NCI-H1417 (cell line): ENCODE measurements at places on chromosomes 7 and 10.

DNA sequence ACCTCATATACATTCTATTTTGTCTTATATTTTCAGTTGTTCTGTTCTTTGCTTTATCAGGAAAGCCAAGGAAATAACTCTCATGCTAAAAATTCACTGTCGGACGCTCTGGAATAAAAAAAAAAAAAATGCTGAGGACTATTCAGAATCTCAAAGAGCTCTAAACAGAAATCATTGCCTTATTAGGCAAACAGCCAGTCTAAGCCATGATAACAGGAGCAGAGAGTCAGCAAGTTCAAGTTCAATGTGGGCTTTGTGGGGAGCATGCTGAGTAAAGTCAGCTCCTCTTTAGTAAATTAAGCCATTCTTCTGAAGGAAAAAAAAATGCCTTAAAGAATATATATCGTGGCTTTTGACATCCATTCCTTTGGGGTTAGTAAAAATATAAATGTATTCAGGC lies 13.6 kb upstream of the FAM13C start:
- no peak for DNase-seq

GRCh38 chr10:8088504-8088903 lies 34.0 kb downstream of the GATA3 start:
- DNase-seq: no peak

- no peak for DNase-seq
These were observed 56.6 kb upstream of the PTN start for GRCh38 chr7:137399827-137400823.

GRCh38 chr7:114392686-114393085 lies 21.9 kb upstream of the FOXP2 start:
- no peak for DNase-seq

DNA sequence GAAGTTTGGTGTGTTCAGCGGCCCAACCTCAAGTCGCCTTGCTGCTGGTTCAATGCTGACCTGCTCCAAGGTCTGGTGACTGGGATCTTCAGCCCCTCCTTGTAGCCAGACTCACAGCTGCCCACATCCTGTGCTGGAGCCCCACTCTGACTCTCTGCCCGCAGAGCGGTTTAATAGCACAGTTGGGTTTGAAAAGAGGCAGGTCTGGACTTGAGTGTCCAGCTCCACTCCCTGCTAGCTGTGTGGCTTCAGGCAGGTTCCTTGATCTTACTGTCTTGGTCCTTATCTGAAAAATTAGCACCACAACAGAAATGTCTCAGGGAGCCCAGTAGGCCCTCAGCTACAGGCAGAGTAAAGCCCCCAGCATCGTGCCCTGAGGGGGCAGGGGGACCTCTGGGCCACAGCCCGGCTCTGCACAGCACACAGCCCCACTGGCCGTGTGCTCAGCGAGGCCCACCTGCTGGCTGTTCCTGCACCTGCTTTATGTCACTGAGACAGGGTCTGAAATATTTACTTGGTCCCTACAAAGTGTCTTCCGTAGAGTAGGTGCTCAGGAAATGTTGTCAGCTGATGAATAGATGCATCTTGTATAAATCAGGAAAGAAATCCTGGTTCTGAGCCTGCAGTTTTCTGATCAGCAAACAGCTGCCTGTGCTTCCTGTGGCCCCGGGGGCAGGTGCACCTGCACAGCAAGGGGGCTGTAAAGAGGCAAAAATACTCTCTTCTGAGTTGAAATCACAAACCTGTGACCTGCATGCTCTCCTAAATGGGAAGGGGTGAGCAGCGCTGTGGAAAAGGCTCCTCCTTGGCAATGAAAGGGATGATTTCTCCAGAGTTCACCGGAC lies 155.5 kb downstream of the SVIL start:
- DNase-seq: peak; percentile 33

DNA sequence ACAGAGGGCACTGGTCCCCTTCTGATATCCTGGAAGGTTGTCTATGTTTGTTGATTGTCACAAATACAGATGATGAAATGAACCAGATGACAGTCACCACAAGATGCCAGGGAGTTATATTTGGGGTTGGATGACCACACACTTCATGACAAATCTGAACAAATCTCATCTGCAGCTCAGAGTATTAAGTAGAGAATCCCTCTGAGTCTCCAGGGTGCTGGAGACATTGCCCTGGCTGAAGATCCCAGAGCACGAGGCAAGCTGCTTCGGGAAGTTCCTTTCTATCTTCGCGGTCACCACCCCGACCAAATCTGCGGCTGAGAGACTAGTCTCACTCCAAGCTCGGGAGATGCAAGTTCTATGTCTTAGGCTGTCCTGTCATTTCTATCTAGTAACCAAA lies 9.0 kb downstream of the DENND2A start:
- DNase-seq: no peak

DNA sequence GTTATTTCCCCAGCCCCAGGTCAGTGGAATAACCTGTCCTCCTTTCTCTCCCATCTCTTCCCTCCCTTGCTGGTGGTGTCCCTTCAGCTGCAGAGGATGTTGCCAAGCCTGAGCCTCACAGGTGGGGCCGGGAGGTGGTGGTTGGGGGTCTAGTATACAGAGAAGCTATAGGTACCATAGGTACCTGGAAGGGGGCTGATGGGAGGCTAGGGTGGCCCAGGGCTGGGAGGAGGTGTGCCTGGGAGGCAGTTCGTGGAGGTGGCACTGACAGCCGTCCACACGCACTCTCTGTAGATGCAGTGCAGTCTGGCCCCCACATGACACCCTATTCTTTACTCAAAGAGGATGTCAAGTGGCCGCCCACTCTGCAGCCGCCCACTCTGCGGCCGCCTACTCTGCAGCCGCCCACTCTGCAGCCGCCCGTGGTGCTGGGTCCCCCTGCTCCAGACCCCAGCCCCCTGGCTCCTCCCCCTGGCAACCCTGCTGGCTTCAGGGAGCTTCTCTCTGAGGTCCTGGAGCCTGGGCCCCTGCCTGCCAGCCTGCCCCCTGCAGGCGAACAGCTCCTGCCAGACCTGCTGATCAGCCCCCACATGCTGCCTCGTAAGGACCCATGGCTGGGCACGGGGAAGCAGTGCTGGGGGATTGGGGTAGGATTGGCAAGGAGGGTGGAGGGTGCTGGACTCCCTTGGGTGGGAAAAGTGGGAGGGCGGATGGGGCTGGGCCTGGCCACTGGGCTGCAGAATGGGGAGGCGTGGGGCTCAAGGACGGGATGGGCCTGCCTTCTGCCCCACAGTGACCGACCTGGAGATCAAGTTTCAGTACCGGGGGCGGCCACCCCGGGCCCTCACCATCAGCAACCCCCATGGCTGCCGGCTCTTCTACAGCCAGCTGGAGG lies 9.5 kb downstream of the IRF5 start:
- no peak for DNase-seq

DNA sequence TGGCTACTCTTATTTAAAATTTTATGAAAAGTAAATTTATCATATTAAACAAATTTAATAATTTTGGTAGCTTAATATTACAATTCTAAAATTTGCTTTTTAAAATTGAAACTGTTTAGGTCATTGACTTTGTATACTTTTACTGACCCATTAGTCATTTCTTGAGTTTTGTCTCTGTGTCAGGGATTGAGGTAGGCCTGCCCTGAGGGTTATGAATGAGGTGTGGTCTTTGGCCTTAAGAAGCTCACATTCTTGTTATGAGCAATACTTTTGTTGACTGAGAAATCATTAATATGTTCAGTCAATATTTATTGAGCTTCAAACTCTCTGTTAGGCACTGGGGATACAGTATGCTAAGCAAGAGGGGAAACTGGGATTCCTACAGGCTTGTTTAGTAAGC lies 47.0 kb upstream of the RPA3 start:
- no peak for DNase-seq

GRCh38 chr10:10295537-10295936 lies 722.1 kb upstream of the CELF2 start:
- DNase-seq: no peak

DNA sequence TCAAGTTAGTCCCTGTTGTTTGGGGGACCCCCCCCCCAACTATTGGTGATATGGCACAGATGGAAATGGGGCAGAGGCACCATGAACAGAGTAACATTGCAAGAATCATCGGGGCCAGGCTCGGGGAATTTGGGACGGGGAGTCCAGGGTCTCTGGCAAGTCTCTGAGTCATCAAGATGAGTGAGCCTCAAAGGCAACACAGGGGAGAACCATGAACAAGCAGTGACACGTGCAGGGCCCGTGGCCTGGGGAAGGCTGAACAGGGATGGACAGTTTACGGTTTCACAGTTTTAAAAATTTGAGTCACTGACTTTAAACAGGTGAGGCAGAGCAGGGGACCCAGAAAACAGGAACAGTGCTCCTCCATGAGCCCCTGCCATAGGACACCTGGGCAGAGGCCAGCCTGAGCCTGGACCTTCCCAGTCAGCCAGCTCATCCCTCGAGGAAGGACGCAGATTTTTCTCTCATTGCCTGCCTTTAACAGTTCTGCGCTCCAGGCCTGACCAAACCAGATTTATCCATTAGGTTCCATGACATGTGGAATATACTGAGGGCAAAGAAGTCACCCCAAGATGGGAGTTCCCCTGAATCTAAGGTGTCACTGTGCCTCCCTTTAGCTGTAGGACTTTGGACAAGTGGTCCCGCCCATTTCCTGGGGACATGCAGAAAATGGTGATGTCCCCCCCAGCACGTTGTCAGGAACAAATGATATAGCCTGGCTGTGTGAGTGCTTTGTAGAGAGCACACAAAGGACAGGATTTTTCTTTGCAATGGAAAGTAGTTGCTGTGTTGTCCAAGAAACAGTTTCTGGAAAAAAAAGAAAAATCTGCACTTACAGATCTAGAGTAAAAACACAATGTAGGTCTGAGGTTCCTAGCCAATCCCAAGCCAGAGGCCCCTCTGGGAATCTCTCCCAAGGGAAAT lies 23.8 kb downstream of the CHST15 start:
- no peak for DNase-seq

DNA sequence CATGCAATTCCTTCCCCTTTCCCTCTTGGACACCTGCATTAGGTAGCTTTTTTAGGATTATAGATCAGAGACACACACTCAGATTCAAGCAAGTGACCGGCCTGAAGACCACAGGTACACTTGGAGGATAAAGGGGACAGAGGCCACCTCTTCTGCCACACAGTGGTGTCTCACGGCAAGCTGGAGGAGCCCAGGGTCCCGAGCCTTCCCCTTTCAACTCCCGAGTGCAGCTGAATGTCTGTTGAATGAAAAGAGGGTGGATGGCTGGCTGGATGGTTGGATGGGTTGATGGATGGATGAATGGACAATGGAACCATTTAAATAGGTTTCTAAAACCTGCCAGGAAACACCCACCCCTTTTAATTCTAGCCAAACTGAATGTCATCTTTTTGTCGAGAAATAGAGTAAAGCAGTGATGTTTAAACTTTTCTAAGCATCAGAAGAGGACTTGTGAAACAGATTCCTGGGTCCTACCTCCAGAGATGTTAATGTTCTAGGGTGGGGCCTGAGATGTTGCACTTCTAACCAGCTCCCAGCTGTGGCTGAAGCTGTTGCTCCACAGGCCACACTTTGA lies 49.2 kb upstream of the ZMIZ1 start:
- no peak for DNase-seq

DNA sequence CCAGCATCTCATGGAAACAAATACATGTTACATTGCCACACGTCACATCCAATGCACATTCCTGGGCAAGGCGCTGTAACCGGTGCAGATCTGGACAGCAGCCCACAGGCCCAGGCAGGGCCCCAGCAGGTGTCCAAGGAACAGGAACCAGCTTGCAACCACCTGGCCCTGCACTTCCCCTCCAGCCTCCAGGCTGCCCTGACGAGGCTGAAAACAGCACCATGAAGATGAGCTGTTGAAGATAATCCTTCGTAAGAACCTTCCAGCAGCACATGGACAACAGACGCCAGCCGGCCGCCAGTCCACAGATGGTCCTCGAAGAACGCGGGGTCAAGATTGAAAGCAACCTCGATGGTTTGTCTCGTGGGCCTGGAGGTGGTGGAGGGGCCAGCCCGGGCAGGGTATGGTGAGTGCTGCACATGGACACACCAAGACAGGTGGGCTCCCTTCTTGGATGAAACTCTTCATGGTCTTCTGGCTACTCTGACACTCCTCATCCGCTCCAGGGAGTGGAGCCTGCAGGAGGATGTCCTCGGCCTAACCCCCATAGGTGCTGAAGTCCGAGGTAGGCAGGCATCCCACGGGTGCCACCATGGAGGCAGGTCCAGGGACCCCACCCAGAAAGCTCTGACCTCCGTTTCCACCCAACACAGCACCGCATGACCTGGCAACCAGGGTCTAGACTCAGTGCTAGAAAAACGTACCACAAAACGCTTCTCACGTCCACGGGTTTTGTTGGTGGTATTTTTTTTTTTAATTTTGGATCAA lies 22.9 kb downstream of the PDGFA start:
- DNase-seq: no peak
